ENCODE measurements at places on chromosomes 11 and 22. TPM values are rescaled to one million over a fixed set of nuclear protein-coding genes. Genes with fewer than 3 reads are reported as not detected.

The CHADL gene
- total RNA-seq: not detected

The SEPTIN5 gene
- 195 TPM for total RNA-seq

- H3K4me3 ChIP-seq: no peak overlapping the region
- H3K27ac ChIP-seq: no peak overlapping the region
- H3K36me3 ChIP-seq: no peaks in the 10 kb centered on the region
- H3K27me3 ChIP-seq: peaks cover 44% of the 10 kb centered on the region
- no peak for DNase-seq
- H3K4me1 ChIP-seq: peaks cover 10% of the 10 kb centered on the region
These were observed 14.6 kb upstream of the CTSD start for GRCh38 chr11:1778141-1778911.

GRCh38 chr11:87454241-87454640 is 416.5 kb downstream of the TMEM135 start:
- no peaks in the 10 kb centered on the region for H3K36me3 ChIP-seq
- no peaks in the 10 kb centered on the region for H3K4me1 ChIP-seq
- no peak for DNase-seq
- H3K4me3 ChIP-seq: no peak overlapping the region

DNA sequence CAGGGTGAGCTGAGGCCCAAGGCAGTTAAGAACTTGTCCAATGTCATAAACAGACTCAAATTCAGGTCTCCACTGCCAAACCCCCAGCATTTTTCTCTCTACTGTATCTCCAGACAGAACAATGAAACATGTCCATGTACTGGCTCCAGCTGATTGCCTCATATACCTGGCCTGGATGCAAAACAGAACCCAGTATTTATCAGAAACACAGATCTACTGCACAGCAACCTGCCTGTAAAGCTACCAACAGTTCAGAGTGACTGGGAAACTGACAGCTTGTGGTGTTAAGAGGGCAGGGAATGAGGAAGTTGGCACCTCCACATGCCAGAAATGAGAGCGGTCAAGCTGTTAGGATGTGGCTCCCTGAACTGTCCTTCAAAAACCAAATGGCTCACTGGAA is 41.6 kb downstream of the C11orf71 start:
- H3K27ac ChIP-seq: no peak overlapping the region
- DNase-seq: no peak
- no peak overlapping the region for H3K4me3 ChIP-seq
- H3K36me3 ChIP-seq: no peaks in the 10 kb centered on the region
- 0 out of 3 replicates have a peak, but pooled peaks cover 6% of the 10 kb centered on the region for H3K4me1 ChIP-seq

Measured in K562 (cell line).